Panc1 (cell line): ENCODE measurements at places on chromosomes 12 and 14. TPM values are rescaled to one million over a fixed set of nuclear protein-coding genes. Genes with fewer than 3 reads are reported as not detected.

TAS2R14 gene
- 1.4 TPM for total RNA-seq

SDSL gene
- total RNA-seq, result 5.8 TPM

- DNase-seq, result no peak
- H3K27ac ChIP-seq, result no peak overlapping the region
- H3K4me3 ChIP-seq, result no peak overlapping the region
- no peaks in the 10 kb centered on the region for H3K27me3 ChIP-seq
These were observed 175.3 kb downstream of the KIF26A start for GRCh38 chr14:104313674-104314073.

GRCh38 chr12:116152268-116152667 lies 125.2 kb downstream of the MED13L start:
- no peaks in the 10 kb centered on the region for H3K27me3 ChIP-seq
- peak overlapping the region; percentile 8; the same call in 1 of the 2 replicates for H3K27ac ChIP-seq

- H3K27me3 ChIP-seq, result no peaks in the 10 kb centered on the region
- H3K36me3 ChIP-seq, result no peaks in the 10 kb centered on the region
- DNase-seq, result no peak
- peak overlapping the region; percentile 80 for H3K27ac ChIP-seq
- H3K4me1 ChIP-seq, result peaks cover 60% of the 10 kb centered on the region
- no peak overlapping the region for H3K4me3 ChIP-seq
These were observed 41.7 kb downstream of the NUAK1 start for GRCh38 chr12:106097011-106097410.

GRCh38 chr14:66998013-66998412 lies 191.2 kb upstream of the GARIN2 start:
- H3K27ac ChIP-seq, result no peak overlapping the region
- no peaks in the 10 kb centered on the region for H3K27me3 ChIP-seq
- H3K4me1 ChIP-seq, result no peaks in the 10 kb centered on the region
- DNase-seq, result no peak
- no peak overlapping the region for H3K4me3 ChIP-seq
- no peaks in the 10 kb centered on the region for H3K36me3 ChIP-seq

GRCh38 chr12:85280984-85281630 lies 1.1 kb downstream of the ALX1 start:
- no peaks in the 10 kb centered on the region for H3K27me3 ChIP-seq
- H3K4me1 ChIP-seq, result no peaks in the 10 kb centered on the region
- H3K36me3 ChIP-seq, result no peaks in the 10 kb centered on the region
- H3K27ac ChIP-seq, result no peak overlapping the region

DNA sequence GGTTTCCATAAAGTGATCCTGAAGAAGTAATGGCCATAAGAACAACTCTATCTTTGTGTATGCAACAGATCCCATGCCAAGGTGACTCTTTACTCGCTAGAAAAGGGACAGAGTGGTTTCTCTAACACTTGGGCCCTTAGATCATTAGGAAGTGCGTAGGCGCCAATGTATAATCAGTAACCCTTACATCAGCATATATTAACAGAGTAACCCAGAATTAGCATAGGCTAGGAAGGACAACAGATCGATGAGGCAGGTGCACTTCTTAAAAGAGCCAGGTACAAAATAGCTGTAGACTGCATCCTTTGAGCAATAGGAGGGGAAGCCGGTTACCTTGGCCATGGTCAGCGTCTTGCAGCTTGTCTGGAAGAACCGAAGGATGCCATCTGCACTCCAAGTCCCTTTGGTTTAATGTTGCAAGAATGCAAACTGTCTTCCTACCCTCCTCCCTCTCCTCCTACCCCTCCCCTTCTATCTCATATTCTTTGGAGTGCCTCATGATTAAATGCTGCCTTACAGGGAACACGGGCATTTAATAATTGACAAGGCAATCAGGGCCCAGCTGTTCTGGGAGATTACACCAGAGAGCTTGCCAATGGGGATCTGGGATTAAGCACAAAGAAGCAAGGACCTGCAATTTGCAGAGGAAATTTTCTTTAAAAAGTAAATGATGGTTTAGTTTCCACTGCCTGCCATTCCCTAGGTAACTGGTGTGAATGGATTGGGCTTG lies 8.0 kb downstream of the GSG1 start:
- no peak for DNase-seq
- H3K27ac ChIP-seq, result no peak overlapping the region
- no peak overlapping the region for H3K4me3 ChIP-seq
- H3K36me3 ChIP-seq, result no peaks in the 10 kb centered on the region
- H3K27me3 ChIP-seq, result no peaks in the 10 kb centered on the region

GMPR2 gene
- 45.9 TPM for total RNA-seq

DNA sequence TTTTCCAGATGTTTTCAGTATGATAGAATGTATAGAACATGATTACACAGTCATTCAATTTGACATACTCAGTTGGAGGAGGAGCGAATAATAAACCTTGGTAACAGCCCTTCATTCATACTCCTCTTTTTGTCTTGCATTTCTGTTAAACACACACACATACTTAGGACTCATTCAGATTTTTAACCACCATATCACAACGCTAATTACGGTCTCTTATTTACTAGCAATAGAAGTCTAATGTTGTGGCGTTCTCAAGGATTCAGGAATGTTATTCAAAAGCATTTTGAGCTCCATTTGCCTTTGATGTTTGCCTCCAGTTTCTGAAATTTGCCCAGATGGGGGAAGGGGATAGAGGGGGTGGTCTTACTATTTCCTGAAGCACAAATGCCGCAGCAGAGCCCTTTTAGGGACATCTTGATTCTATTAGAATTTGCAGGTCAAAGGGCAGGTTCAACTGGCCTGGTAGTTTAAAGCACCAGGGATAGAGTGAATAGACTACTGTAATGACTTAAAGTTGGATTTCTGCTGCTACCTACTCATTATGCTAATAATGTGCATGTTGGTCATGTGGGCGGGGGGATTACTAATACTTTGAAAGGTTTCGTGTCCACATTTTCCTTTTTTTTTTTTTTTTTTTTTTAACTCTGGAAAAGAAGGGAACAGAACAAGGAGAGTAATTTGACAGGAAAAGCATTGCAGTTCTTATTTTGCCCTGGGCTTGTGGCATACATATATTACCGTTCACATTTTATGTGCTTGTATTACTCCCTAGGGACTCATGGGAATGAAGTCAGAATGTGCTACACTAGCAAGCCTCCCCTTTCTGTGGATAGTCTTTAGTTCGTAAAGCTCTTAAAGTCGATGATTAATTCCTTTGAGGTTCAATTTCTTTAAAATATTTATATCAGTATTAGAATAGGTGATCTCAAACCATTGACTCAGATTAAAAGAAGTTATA lies 226.8 kb downstream of the FBXL14 start:
- H3K27ac ChIP-seq, result no peak overlapping the region
- no peak overlapping the region for H3K4me3 ChIP-seq
- no peak for DNase-seq
- no peaks in the 10 kb centered on the region; the same call in 1 of the 2 replicates for H3K36me3 ChIP-seq
- no peaks in the 10 kb centered on the region for H3K27me3 ChIP-seq
- H3K4me1 ChIP-seq, result no peaks in the 10 kb centered on the region

DNA sequence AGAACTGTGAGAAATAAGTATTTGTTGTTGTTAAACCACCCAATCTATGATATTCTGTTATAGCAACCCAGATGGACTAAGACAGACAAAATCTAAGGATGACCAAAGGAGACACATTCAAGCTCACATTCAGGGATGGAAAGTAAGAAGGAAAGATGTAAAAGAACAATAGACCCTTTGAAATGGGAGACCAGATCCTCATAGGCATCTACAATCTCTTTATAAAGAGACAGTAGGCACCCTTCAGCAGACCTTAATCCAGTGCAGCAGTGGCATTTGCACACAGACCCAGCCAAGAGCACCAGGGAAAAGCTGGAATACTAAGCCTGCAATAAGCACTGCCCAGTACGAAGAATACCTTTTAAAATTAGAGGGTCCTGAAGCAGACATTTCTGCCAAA lies 132.7 kb downstream of the KLHL28 start:
- DNase-seq, result no peak
- no peaks in the 10 kb centered on the region for H3K27me3 ChIP-seq
- H3K27ac ChIP-seq, result no peak overlapping the region
- H3K4me3 ChIP-seq, result no peak overlapping the region

GRCh38 chr12:52969828-52970569 lies 21.1 kb downstream of the KRT18 start:
- H3K27ac ChIP-seq, result peak overlapping the region; percentile 95
- H3K4me3 ChIP-seq, result no peak overlapping the region
- no peak for DNase-seq
- H3K4me1 ChIP-seq, result peaks cover 53% of the 10 kb centered on the region

BRAP gene
- total RNA-seq, result 19.6 TPM

GRCh38 chr12:50362671-50363070 lies 33.7 kb downstream of the FAM186A start:
- H3K36me3 ChIP-seq, result no peaks in the 10 kb centered on the region
- no peaks in the 10 kb centered on the region for H3K4me1 ChIP-seq

KRT73 gene
- total RNA-seq, result not detected

DNA sequence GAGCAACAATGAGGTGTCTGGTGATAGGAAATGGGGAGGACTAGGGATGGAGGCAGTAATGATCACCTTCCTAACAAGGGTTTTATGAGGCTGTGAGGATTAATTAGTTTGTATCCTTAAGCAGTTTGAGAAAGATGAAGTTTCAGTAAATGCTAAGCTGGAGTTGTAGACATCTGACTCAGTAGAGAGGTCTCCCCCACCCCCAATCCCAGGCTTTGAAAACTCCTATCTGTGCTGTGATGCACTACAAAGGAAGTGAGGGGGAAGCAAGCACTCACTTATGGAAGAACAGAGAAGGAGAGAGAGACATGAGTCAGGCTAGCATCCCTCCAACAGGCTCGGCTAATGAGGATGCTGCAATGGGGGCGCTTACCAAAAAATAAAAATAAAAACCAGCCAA lies 5.5 kb upstream of the BCL11B start:
- H3K36me3 ChIP-seq, result no peaks in the 10 kb centered on the region
- H3K4me1 ChIP-seq, result no peaks in the 10 kb centered on the region
- peaks cover 10% of the 10 kb centered on the region; the same call in 1 of the 2 replicates for H3K27me3 ChIP-seq

RASSF8 gene
- total RNA-seq, result 103 TPM

DNA sequence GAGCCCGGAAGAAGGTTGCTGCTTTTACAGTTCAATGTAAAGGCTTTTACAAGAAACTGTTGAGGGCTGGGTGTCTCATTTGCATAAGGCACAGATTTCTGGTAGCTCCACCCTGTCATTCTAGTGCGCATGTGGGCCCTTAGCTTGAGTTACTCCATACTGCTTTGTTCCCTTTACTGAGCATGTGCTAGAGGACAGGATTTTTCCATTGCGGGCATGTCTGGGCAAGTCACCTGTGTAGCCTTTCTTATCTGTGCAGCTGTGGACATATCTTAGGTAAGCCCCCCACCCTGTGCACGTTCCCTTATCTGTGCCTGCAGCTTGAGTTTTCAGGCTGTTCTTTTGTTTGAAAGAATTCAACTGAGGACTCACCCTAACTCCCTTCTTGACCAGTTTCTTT lies 56.2 kb upstream of the ARHGAP5 start:
- no peaks in the 10 kb centered on the region for H3K4me1 ChIP-seq
- H3K27me3 ChIP-seq, result no peaks in the 10 kb centered on the region
- DNase-seq, result no peak
- no peaks in the 10 kb centered on the region for H3K36me3 ChIP-seq

GRCh38 chr12:20220339-20220738 lies 148.0 kb upstream of the PDE3A start:
- H3K4me3 ChIP-seq, result no peak overlapping the region
- no peak overlapping the region for H3K27ac ChIP-seq
- no peaks in the 10 kb centered on the region for H3K4me1 ChIP-seq
- no peak for DNase-seq
- H3K27me3 ChIP-seq, result no peaks in the 10 kb centered on the region
- no peaks in the 10 kb centered on the region for H3K36me3 ChIP-seq

MYRFL gene
- not detected for total RNA-seq

OAS2 gene
- total RNA-seq, result 2.7 TPM

DNA sequence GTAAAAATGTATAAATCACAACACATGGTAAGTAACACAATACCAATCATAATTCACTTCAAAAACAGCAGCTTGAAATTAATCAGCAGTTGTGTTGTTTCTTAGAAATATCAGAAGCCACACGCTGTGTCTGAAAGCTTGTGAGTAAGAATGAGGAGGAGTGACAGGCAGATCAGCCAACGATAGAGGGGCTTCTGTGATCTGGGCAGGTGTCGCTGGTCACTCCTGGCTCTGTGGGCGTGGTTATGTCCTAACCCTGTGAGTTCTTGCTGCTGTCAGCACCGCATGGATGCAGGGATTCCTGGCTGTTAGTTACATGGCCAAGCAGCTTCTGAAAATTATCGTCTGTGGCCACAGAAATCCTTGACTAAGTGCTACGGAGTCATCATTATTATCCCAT lies 123.4 kb downstream of the SLC25A47 start:
- DNase-seq, result no peak
- peak overlapping the region; percentile 15 for H3K27ac ChIP-seq
- H3K4me3 ChIP-seq, result no peak overlapping the region
- no peaks in the 10 kb centered on the region for H3K36me3 ChIP-seq
- peaks cover 28% of the 10 kb centered on the region for H3K4me1 ChIP-seq

STON2 gene
- 0.36 TPM for total RNA-seq

DNA sequence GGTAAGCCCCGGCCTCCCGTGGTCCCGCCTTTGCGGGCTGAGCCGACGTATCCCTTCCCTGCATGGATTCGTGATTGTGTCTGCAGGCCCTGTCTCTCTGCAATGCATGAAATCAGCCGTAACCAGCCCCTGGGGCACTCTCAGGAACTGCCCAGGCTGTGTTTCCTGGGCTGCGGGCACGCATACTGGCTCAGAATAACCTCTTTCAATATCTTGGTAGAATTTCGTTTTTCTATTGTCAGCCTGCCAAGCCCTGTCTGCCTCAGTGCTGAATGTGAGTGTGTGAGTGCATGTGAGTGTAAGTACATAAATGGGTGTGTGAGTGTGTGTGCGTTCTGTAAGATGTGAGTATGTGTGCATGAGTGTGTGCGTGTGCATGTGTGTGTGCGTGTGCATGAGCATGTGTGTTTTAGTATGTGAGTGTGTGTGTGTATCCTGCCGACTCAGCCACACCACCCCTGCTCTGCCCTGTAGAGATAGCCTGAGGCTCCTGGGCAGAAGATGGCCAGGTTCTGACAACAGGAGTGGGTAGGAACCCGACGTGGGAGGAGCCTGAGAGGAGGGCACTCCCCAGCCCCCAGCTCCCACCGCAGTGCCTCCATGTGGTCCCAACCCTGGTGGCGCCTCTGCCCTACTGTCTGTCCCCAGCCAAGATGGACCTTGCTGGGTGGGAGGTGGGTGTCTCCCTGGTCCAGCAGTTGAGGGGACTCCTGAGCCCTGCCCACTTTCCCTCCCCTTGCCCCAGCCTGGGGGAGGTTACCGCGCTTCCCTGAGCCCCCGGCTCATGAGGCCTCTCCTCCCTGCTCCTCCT lies 268.8 kb downstream of the ADGRD1 start:
- no peak overlapping the region for H3K4me3 ChIP-seq
- DNase-seq, result no peak

- H3K36me3 ChIP-seq, result peaks cover 3% of the 10 kb centered on the region; the same call in 1 of the 2 replicates
- no peak overlapping the region for H3K4me3 ChIP-seq
- H3K27me3 ChIP-seq, result no peaks in the 10 kb centered on the region
- no peak for DNase-seq
These were observed 41.6 kb downstream of the ATXN2 start for GRCh38 chr12:111557271-111558106.

DNA sequence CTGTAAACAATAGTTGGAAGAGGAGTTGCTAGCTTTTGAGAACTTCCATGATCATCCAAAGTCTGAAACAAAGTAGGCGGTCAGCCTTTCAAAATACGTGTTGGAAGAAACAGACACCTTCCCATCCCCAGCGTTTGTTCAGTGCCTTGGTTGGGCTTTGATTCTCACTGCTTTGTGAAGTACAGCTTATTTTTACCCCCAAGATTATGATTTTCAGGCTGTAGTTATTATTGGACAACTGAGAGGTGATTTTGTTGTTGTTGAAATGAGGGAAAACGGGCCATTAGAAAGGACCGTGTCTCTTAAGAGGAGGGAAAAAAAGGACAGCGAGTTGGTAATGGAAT lies 921 bp upstream of the CEP83 start:
- peak overlapping the region; percentile 85 for H3K4me3 ChIP-seq
- peaks cover 5% of the 10 kb centered on the region; the same call in 1 of the 2 replicates for H3K36me3 ChIP-seq
- no peak for DNase-seq
- no peaks in the 10 kb centered on the region for H3K27me3 ChIP-seq
- peak overlapping the region; percentile 97 for H3K27ac ChIP-seq
